ENCODE measurements at places on chromosomes 2 and 18.

DNA sequence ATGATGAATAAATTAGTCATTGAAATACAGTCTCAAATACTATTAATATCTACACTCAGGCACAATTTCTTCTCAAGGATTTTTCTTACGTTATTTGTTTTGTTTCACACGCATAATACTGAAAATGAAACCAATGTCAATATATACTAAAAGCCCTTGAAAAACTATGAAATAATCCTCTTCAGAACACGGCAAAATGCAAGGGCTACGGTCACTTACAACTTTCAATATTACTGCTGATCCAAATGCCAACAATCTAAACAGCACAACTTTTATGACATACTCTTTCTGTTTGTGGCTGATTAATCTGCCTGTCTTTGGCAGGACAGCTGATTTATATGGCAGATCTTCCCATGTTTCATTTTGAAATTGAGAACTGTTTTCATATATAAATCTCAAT is 68.3 kb downstream of the LRPPRC start:
- DNase-seq: no peak

GRCh38 chr2:79993144-79993543 is 311.4 kb downstream of the LRRTM1 start:
- DNase-seq: no peak

DNA sequence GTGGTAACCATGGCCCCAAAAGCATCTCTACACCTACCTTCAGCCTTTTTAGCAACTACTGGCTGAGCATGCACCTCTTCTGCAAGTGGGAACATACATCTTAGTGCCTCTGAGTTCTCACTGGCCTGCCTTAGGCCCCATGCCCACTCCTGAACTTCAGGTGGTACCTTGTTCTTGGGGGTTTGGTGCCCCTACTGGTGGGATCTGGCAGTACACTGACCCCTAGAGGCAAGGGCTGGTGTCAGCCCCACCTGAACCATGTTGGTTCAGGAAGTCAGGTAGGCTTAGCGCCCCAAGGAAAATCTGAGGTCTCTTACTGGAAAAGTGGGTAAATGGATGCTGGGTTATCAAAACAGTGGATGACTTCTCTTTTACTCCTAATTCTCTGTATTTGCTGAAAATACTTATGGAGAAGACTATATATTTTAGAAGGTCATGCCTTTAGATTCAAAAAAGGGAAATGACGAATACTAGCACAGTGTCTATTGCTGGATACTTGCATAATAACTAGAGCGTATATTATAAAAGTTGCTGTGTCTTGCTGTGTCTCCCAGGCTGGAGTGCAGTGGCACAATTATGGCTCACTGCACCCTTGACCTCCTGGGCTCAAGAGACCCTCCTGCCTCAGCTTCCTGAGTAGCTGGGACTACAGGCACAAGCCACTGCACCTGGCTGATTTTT is 84.6 kb downstream of the RAB31 start:
- peak; percentile 25 for DNase-seq

- no peak for DNase-seq
These were observed 122.7 kb upstream of the RIOK3 start for GRCh38 chr18:23330423-23330822.

DNA sequence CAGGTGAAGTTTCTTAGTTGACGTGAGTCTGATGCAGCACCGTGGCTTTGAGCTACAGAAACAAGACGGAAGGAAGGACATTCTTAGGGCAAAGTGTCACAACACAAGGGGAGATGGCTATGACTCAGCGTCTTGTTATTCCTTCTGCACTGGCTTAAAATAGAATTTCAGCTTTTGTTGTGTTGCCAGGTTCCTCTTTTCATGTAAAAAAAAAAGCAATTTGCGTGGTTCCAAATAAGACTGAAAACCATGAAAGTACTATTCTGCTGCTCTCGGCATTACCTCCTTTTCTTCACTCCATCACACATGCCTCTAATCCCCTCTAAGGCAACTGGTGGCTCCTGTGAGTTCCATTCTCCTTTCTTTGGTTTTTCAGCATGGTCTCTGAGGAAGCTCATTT is 150.1 kb downstream of the ANTXR1 start:
- no peak for DNase-seq

- no peak for DNase-seq
These were observed 4.2 kb downstream of the SMAD2 start for GRCh38 chr18:47926101-47926850.

DNA sequence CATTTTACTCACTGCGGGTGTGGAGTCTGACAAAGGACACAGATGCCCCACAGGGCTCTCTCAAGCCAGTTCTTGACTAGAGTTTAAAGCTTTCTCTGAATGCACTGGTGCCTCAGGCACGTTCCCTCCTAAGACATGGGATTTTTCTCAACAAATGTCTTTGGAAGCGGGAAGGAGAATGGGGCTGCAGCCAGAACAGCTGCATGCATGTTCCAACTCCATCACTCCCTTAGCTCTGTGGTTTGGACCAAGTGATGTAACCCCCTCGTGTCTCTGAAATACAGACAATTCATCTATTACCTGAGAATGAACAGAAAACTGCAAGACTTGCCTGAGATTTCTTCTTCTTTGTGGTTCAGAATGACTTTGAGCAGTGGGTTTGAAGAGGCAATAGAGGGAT is 141.7 kb upstream of the SERPINE2 start:
- no peak for DNase-seq

GRCh38 chr18:49135877-49136276 is 185.1 kb upstream of the SMAD7 start:
- no peak for DNase-seq

DNA sequence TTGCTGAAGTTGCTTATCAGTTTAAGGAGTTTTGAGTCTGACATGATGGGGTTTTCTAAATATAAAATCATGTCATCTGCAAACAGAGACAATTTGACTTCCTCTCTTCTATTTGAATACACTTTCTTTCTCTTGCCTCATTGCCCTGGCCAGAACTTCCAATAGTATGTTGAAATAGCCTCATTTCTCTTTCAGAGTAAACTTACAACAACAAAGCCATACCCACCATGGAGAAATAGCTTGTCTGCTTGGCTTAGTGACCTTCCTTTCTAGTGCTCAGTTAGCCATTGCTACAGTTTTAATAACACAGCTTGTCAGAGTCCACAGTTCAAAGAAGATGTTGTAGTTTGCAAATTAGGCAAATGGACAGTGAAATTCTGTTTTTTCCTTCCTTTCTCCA is 228.0 kb downstream of the ETAA1 start:
- no peak for DNase-seq

GRCh38 chr2:205872716-205873115 is 190.4 kb downstream of the NRP2 start:
- no peak for DNase-seq

DNA sequence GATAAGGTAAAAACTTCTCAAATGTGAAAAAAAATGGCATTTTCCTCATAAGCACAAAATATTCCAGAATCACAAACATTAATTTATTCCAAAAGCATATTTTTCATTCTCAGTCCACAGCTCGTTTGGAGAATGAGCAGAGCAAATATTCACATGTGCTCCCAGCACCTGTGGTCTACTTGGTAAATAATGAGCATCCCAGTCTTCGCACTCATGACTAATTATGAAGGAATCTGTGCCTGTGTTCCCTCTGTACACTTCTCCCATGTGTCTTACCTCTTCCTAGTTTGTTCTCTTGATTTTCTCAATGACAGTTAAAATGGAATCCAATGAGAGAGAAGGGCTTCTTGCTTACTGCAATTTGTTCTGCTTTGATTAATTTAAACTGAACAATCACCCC is 671.0 kb upstream of the SOX11 start:
- no peak for DNase-seq

GRCh38 chr2:207819021-207819797 is 49.5 kb upstream of the FZD5 start:
- DNase-seq: no peak

DNA sequence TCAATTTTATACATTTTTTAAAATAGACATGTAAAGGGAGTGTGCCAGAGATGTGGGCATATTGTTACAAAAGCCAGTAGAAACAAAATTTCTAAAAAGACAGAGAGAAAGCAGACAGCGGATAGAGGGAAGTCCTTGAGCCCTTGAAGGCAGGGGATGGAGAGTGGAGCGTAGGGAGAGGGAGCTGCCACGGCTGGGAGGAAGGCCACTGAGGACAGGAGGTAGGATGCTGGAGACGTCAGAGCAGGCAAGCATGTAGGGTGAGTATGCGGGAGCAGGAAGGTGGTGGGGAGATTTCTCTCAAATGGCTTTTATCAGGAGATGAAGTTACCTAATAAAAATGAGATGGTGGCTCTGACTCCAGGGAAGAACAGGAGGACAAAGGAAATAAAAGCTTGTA is 24.0 kb upstream of the NCL start:
- no peak for DNase-seq

- DNase-seq: no peak
These were observed 1.8 kb downstream of the DTNB start for GRCh38 chr2:25671622-25672021.

GRCh38 chr2:188292348-188293239 is 920 bp downstream of the GULP1 start:
- no peak for DNase-seq

GRCh38 chr2:142688856-142689605 is 188.4 kb upstream of the KYNU start:
- DNase-seq: no peak

GRCh38 chr2:134558208-134558830 is 160.5 kb downstream of the TMEM163 start:
- DNase-seq: no peak

- no peak for DNase-seq
These were observed 360.9 kb upstream of the ACVR2A start for GRCh38 chr2:147483911-147484310.

GRCh38 chr2:233938676-233939370 is 21.6 kb downstream of the TRPM8 start:
- no peak for DNase-seq

- no peak for DNase-seq
These were observed 10.3 kb downstream of the CABLES1 start for GRCh38 chr18:23145621-23146020.

GRCh38 chr2:28745225-28745624 is 6.4 kb upstream of the PPP1CB start:
- no peak for DNase-seq

- DNase-seq: no peak
These were observed 12.0 kb downstream of the HNMT start for GRCh38 chr2:137976274-137976673.

DNA sequence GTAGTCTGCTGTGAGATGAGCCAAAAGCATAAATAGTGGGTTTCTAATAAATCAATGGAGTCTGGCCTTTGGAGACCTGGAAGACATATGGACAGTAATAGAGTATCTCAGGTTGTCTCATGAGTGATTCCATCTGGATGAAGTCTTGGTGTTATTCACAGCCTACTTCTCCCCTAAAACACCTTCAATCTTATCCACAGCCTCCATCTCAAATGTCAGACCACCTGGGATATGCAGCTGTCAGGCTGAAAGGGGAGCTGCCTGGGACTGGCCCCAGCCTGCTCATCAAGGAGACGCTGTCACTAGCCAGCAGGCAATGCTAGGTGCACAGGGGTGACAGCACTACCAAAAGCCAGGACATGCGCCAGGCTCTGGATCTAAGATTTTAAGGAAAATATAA is 684.0 kb upstream of the ZEB2 start:
- no peak for DNase-seq

- no peak for DNase-seq
These were observed 183.7 kb downstream of the IRS1 start for GRCh38 chr2:226615891-226616290.

DNA sequence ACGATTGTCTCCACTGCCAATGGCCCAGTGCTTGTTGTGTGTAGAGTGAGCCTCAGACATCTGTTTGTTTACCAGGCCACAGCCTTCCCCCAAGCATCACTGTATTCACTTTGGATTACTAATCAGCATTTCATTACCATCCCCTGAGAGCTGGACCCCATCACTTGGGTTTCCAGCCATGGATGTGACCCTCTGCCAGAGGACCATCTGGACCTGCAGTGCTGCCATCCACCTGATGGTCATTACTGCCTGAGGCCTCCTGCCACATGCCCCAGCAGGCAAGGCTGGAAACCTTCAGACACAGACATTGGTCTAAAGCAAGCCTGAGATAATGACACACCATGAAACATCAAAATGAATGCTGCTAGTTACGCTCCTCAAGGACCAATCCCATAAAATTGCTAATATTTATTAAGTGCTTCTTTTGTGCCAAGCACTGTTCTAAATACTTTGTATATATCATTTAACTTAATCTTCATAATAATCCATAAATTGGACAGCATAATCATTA is 2096.3 kb upstream of the CELF4 start:
- DNase-seq: no peak

GRCh38 chr2:15260196-15260595 is 300.9 kb downstream of the NBAS start:
- DNase-seq: no peak

DNA sequence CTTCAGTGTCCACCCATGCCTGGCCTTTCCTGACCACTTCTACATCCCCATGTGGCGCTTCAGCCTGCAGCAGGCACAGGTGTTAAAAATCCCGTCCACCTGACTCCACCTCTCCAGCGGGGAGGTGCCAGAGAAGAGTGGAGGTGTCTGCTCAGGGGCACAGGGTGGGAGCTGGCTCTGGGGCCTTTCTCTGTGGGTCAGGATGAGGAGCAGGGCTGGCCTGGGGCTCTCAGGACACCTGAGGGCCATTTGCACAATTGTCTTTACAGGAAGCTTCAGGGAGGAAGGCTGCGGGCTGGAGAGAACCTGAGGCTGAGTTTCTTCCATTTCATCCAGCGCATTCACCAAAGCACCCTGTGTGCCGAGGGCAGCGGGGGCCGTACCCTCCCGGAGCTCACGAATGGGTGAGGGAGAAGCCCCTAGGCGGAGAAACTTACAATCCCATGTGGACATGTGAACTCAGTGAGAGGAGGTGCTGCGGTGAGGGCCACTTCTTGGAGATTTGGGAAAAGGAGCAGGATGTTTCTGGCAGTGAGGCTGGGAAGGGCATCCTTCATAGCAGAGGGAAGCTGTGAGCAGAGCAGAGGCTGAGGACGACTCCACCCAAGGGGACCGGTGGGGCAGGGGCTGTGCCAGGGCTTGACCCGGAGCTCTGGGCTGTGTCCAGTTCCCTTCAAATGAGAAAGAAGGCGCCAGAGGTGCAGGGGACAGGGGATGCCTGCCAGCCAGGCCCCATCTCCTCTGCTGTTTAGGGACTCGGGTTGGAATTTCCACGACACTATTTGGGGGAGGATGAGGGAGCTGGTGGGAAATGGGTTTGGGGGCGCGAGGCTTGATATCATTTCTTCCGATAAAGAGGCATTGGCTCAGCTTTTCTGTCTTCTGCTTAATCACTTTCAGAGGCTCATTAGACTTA is 155.2 kb upstream of the MYCN start:
- no peak for DNase-seq

- peak; percentile 85 for DNase-seq
These were observed 6.3 kb downstream of the ANKRD53 start for GRCh38 chr2:70984576-70985282.

- DNase-seq: no peak
These were observed 25.6 kb upstream of the WIPF1 start for GRCh38 chr2:174623106-174623637.

- DNase-seq: no peak
These were observed 38.6 kb upstream of the RASGRP3 start for GRCh38 chr2:33437815-33438214.

GRCh38 chr2:83273322-83273721 is 1185.8 kb downstream of the SUCLG1 start:
- no peak for DNase-seq

- no peak for DNase-seq
These were observed 350.2 kb downstream of the FBXO15 start for GRCh38 chr18:73797419-73797818.

- DNase-seq: no peak
These were observed 136.1 kb upstream of the LGALSL start for GRCh38 chr2:64317707-64318475.

Data from activated CD4-positive, alpha-beta T cell treated with anti-CD3 and anti-CD28 coated beads, Interleukin-2, amount 10 ng/mL, durations not matched to agents 7 days and 5 days (primary cell).